ENCODE measurements at places on chromosomes 3 and 15. TPM values are rescaled to one million over a fixed set of nuclear protein-coding genes. Genes with fewer than 3 reads are reported as not detected.

The COL6A5 gene
- total RNA-seq: 0.16 TPM

The TM4SF18 gene
- 0.76 TPM for total RNA-seq

The RNU5B-1 gene
- total RNA-seq: 30.4 TPM

The CTDSPL2 gene
- 22.8 TPM for total RNA-seq

The CCDC66 gene
- 9.6 TPM for total RNA-seq

The CADPS gene
- 0.08 TPM for total RNA-seq

The MME gene
- total RNA-seq: 0.60 TPM

The ADAMTS7 gene
- total RNA-seq: 0.48 TPM

The PLSCR2 gene
- total RNA-seq: 0.12 TPM

The RTP1 gene
- total RNA-seq: not detected

The FEZF2 gene
- not detected for total RNA-seq

The P2RY1 gene
- 20.5 TPM for total RNA-seq

The RAB5A gene
- 55.0 TPM for total RNA-seq
